ENCODE measurements at places on chromosomes 12 and 14. TPM values are rescaled to one million over a fixed set of nuclear protein-coding genes. Genes with fewer than 3 reads are reported as not detected.

The TAPBPL gene
- total RNA-seq, result not detected

The KIF5A gene
- 7.9 TPM for total RNA-seq

The CLEC7A gene
- total RNA-seq, result not detected

The ANKRD33 gene
- total RNA-seq, result 0.39 TPM

The DACT1 gene
- total RNA-seq, result 3.4 TPM

The ACVRL1 gene
- 2.0 TPM for total RNA-seq

The SCNN1A gene
- total RNA-seq, result 1.2 TPM

The NFKBIA gene
- 26.4 TPM for total RNA-seq

The DIABLO gene
- 131 TPM for total RNA-seq

The OR11H7 gene
- total RNA-seq, result not detected

The VIPAS39 gene
- 29.7 TPM for total RNA-seq

The LRRC10 gene
- total RNA-seq, result not detected

The EXOC3L4 gene
- not detected for total RNA-seq

The LUM gene
- total RNA-seq, result 0.19 TPM

The RASAL1 gene
- 1.4 TPM for total RNA-seq

The CDKL1 gene
- 0.62 TPM for total RNA-seq
